ENCODE measurements at places on chromosomes 3 and 15.
A peak's percentile ranks its signal among the peaks of the same experiment; 100 is the strongest.

GRCh38 chr3:156513619-156514018 is 41.3 kb downstream of the SSR3 start:
- no peak for DNase-seq

DNA sequence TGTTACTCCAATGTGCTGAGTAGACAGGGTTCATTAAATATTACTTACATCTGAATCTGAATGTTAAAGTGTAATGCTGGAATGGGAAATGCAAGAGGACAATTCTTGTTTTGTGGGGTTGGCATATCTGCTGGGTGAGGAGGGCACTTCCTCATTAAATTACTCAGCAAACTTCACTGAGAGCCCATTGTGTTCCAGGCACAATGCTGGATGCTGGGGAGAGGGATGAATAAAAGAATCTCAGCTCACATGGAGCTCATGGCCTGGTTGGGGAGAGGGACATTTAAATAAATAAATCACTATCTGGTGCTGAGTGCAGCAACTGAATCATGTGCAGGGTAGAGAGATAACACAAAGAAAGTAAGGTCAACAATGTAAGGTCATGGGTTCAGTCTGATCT is 199.2 kb upstream of the CFAP20DC start:
- no peak for DNase-seq

GRCh38 chr3:63386568-63386967 is 108.5 kb downstream of the SYNPR start:
- DNase-seq, result no peak

DNA sequence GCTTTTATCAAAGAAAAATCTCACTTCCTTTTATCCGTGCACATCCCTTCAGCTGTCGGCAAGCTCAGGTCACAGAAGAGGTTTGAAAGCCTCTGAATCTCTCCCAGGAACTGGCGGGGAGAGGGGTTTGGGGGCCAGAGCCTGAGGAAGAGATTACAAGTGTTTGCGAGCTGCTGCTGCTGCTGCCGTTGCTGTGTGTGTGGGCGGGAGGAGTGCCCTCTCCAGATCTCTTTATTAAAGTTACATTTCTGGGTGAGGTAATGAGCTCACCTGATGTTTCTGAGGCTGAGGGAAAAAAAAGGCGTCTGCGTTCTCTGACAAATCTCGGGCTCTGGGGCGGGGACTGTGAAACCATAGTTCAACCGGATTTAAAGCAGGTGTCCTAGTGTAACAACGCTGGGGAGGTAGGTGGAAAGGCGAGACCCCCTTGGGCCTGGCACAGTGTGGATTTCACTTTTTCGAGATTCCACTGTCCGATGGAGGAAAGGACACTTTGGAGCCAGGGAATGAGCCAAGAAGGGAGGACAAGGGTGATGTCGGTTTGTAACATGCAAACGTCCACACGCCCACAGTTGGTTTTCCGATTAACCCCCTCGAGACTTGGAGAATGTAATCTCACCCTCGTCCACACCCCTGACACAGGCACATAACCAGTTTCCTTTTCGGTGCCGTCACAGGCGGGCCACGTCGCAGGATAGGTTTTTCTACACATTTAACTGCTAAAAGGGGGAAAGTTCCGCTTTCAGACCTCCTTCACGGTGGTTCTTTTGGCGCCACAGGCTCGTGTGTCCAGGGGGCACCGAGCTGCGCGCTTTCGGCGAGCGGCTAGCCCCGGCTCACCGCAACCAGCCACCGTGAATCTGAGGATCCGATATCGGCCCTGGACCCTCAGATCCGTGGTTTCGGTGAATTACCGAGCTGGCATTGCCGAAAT is 2.1 kb downstream of the ALCAM start:
- DNase-seq, result peak; percentile 15

- DNase-seq, result no peak
These were observed 50.6 kb downstream of the SLC6A6 start for GRCh38 chr3:14452740-14453710.

DNA sequence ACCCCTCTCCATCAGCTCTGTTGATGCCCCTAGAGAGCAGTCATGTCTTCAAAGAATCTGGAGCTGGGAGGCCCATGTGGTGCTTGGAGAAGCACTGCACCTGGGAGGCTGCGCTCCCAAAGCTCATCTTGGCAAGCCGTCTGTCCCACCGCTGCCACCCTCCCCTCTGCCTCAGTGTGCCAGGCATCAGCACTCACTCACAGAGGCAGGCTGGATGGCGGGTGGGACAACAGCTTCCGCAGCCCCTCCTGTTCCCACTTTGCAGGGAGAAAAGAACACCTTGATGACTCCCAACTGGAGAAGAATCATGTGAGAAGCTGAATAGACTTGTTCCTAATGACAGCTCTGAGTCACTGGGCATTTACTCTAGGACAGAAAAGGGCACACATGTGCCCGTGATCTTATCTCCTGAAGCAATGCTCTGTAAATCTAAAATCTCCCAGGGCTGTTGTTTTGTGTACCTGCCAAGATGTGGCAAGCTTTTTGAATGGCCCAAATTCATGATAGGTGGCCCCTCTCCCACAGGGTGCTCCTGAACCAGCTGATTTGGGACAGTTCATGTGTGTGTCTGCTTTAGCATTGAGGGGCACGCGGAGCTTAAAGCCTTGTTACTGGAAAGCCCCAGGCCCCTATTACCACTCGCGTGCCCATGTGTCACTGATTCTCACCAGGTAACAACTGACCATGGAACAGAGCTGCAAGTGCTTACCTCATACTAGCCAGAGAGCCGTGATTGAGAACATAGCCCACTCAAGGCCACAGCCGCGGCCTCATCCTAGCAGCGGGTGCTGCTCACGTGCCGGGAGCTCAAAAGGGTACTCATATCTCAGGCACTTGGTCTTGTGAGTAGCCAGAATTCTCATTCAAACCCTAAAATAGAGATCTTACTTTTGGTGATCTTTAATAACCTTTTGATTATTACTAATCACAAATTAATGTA is 104.4 kb downstream of the DNAJB8 start:
- no peak for DNase-seq

- no peak for DNase-seq
These were observed 46.8 kb downstream of the ST6GAL1 start for GRCh38 chr3:186976837-186977750.

DNA sequence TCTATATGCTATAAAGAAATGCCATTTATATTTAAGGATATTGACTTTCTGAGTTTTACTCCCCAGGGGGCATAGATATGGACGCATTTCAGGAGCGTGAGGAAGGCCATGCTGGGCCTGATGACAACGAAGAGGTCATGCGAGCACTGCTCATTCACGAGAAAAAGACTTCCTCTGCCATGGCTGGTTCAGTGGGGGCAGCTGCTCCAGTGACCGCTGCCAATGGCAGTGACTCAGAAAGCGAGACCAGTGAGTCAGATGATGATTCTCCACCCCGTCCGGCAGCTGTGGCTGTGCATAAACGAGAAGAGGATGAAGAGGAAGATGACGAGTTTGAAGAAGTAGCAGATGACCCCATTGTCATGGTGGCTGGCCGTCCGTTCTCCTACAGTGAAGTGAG is 38.4 kb downstream of the GTF2E1 start:
- peak; percentile 15 for DNase-seq

- DNase-seq, result no peak
These were observed 31.2 kb upstream of the RAF1 start for GRCh38 chr3:12695112-12695511.

GRCh38 chr3:134029734-134030378 is at the start of gene SLCO2A1:
SLCO2A1 (minus strand) TSS chr3:134029925; CDS start chr3:134029802, 123 bp downstream.
- no peak for DNase-seq

GRCh38 chr3:4517093-4517492 is 23.9 kb downstream of the ITPR1 start:
- DNase-seq, result no peak

- no peak for DNase-seq
These were observed 119.0 kb upstream of the SATB1 start for GRCh38 chr3:18544146-18544545.

DNA sequence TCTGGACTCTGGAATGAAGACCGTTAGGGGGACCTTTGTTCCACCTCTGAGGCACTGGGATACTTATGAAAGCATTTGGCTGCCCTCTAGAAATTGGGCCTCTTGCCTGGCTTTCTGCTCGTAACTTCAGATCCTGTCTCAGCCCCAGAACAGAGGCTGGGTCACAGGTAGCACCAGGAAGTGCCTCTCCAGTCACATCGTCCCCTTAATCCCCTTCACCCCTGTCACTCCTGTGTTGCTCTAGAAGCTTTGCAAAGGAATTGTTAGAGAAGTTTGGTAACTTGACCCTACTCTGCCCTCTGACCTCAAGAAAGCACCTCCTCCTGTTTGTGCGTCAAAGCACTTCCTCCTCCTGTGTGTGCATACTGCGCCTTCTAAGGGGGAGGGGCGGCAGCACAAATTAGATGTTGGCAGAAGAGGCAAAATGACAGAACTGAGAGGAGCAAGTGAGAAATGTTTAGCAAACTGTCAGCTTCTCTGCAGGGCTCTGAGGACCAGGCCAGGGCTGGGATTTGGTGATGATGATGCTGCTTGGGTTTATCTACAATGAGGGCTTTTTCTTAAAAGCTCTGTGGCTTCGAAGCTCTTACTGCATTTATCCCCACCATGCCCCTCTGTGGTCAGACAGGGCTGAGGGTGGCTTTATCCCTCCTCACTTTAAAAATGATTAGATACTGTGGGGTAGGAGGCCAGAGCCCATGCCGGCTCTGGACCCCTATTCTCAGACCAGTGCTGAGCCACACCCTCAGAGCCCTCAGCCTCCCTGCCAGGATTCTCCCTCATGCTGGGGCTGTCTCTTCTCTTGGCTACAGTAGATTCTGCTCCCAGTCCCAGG is 76.2 kb downstream of the LARS2 start:
- no peak for DNase-seq

- peak; percentile 40 for DNase-seq
These were observed 68.0 kb downstream of the GMPS start for GRCh38 chr3:155938409-155938808.

DNA sequence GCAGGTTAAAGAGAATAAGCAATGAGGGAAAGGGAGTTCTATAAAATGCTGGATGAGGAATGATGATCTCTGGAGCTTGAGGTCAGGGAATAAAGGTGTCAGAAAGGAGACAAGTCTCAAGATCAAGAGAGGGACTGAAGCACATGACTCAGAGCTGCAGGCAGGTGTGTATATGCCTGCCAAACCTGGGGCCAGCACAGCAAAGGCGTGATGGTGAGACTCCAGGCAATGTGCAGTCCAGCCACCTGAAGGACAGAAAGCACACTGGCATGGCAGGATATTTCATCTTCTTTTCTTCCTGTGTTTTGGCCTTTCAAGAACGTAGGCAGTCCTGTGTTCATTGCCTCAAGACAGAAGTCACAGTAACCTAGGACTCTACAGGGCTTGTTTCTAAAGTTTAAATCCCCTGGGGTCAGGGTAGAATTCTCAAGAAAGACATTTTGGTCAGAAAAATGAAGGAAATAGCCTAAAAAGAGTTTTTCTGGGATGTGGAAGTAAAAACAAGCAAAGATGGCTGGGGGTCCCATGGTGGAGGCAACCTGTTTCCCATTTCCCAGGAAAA is 55.5 kb upstream of the TOPAZ1 start:
- no peak for DNase-seq

DNA sequence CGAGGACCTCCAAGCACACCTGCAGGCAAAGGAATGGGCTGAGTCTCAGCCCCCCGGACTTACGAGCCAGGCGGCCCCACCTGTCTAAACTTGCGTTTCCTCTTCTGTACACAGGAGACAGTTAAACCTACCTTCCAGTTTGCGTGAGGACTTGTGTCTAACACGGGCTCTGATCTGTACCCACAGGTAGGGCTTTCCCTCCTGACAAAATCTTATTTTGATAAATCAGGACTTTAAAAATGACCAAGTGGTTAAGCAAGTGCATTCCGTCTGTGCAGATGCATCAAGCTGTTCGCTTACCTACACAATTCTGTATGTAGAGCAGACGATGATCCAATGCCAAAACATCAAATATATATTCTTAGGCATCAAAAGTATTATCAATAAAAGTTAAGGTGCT is 238.0 kb downstream of the XXYLT1 start:
- no peak for DNase-seq

DNA sequence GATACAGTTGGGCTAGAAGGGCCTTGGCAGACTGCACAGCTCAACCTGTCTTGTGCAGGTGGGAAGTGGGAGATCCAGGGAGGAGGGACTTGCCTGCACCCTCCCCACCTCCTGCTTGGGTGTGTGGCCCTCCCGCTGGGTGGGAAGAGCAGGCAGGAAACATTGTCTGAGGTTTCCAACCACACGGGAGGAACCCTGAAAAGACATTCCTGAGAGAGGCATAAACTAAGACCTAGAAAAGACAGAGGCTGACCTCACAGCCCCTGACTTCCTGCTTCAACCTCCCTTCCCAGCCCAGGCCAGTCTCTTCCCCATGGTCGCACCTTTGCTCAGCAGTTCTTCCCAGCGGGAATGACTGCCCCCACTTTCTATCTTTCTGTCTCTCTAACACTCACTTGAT is 46.3 kb upstream of the INSYN1 start:
- DNase-seq, result no peak

- no peak for DNase-seq
These were observed 465.2 kb downstream of the IL5RA start for GRCh38 chr3:2645001-2645400.

- DNase-seq, result peak; percentile 21
These were observed 166.7 kb downstream of the FOXP1 start for GRCh38 chr3:71416876-71417275.

- no peak for DNase-seq
These were observed 70.5 kb upstream of the FOXB1 start for GRCh38 chr15:59933607-59934006.

- DNase-seq, result no peak
These were observed 39.5 kb downstream of the NR2F2 start for GRCh38 chr15:96369825-96370621.

DNA sequence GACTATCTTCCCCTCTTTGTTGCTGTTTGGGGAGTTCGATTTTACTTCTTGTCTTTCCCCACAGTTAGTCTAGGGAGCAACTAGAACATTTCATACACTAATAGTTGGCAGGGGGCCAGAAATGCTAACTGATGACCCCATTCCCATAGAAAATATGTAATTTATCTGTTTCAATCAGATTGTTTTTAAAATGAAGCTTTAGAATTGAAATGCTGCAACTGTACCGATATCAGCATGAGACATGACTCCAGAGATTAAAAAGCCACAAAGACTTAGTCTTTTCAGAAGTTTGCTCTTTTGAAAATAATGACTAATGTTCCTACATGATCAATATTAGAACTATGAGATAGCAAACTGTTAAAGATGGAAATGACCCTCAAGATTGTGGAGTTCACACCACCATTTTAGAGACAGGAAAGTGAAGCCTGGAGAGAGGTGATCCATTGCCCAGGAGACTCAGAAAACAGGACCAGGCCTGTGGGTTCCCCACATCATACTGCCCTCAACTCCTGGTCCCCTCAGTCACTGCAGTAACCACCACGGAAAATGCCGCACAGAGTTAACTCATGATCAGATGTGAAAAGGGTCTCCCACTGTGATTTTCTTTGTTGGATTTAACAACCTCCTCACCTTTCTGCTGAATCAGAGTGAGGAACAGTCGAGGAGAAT is 130.3 kb downstream of the CHDH start:
- peak; percentile 35 for DNase-seq

DNA sequence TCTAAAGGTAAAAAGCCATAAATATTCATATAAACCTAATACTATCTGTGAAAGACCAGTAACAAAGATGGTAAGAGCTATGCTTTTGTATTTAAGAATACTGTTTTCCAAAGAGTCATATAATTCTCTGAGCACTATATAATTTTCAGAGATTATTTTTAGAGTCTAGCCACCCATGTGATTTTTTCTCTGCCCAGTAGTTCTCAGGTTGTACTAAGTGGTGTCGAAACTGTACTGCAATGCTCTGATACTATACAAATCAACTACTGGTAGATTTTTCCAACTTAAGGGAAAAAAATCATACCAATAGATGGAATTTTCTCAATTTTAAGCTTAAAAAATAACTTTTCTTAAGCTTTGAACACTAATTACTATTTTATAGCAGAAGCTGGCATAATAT is 104.8 kb downstream of the MYO5A start:
- DNase-seq, result no peak

Data from erythroblast (primary cell).